ENCODE measurements at places on chromosomes 12 and 14.

DNA sequence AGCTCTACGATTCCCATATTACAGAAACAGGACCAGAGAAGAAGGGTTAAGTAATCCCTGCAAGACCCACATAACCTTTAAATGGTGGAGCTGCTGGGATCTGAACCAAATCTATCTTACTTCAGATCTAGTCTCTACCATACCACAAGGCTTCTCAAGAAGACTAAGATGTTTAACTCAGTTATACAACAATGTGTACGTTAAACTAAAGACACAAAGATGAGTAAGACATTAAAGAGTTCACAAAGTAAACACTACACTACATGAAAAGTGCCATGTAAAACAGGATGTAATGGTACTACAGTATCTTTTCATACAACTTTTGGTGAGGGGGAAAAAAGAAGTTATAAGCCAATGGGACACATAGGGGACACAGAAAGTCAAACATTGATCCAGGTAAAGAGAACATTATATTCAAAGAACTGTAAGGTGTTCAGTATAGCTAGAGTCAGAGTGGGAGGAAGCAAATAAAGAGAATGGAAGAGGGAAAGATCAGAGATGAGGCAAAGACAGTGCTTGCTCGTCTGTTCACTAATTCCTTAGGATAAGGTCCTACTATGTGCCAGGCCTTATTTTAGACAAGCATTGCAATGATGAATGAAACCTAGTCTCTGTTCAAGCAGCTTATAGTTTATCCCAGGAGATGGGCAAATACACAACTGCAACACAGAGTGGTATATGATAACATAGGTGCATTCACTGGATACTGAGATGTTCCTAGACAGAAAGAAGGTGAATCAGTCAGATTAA, 7.7 kb downstream of the TMED10 start:
- DNase-seq, result no peak

- DNase-seq, result peak; percentile 10
Measured at GRCh38 chr12:109393437-109394345, 46.0 kb downstream of the MYO1H start.

DNA sequence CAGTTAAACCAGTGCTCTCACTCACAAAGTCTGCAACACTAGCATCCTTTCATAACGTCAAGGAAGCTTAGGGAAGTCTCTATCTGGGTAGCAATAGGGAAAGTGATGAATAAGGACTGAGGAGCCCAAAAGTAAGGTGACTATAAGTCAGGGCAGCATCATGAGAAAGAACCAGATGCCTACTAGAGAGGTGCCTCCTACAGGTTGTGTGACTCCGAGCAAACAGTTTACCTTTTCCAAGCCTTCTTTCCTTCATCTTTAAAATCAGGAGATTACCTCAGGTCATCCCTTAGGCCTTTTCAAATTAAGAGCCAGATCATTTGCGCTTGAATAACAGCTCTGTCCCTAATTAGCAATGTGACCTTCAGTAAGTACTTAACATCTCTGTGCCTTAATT, 40.2 kb downstream of the RTN1 start:
- DNase-seq, result no peak

DNA sequence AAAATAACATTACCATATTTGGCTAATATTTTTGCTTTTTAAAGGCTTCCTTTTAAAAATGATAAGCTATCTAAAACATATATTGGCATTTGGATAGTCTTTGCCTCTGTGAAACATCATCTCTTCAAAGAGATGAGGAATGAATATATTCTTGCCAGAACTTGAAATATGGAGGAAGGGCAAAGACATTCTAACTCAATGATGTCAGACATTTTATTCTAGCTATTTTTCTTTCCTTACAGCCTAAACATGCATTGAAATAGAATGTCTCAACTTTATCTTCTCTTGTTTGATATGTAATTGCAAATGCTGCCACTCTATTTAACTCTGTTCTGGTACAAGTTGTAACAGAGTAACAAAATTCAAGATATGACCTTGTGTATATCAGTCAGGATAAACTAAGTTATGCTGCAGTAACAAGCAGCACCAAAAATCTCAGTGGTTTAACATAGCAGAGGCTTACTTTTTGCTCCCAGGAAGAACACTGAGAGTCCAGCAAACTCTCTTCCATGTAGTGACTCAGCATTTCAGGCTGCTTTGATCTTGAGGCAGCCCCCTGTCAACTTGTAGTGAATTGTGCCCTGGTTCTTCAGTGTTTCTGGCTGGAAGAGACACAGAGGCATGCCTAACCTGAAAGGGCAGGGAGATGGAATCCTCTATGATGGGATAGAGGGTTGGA, 11.0 kb downstream of the IRAK3 start:
- DNase-seq, result no peak

GRCh38 chr14:102187044-102187443, 47.3 kb downstream of the WDR20 start:
- DNase-seq, result no peak

DNA sequence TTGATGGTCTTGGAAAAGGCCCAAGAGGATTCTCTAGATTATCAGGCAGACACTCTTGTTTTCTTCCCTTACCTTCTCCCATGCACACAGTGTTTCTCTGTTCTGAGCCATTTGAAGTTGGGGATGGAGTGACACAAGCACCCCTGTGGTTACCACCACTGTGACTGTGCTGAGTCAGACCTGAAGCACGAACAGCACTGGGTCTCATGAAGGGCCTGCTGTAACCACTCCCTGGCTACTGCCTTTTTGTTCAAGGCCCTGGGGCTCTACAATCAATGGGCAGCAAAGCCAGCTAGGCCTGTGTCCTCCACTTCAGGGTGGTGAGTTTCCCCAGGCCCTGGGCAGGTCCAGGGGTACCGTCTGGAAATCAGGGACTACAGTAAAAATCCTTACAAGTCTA, 65.5 kb downstream of the TSPAN8 start:
- no peak for DNase-seq

GRCh38 chr14:102592763-102593060, 263 bp downstream of the RCOR1 start:
- DNase-seq, result no peak

DNA sequence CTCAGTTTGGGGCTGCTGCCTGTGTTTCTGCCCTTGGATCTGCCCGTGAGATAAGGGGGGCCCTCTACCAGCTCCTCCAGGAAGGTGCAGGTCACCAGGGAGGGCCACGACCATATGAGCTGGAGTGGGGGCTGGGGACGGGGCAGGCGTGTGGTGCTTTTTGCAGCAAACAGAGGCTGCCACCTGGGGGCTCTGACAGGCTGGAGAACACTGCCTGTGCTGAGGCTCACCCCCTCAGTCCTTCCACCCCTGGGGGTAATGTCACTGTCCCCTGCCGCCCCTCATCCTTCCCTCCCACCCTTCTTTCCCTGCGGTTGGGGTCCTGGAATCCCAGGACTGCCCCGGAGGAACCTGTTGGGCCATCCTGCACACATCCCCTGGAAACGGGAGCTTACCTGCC, 3.2 kb downstream of the PLD4 start:
- DNase-seq, result no peak

GRCh38 chr12:105192624-105193225, 43.2 kb downstream of the APPL2 start:
- DNase-seq, result no peak

DNA sequence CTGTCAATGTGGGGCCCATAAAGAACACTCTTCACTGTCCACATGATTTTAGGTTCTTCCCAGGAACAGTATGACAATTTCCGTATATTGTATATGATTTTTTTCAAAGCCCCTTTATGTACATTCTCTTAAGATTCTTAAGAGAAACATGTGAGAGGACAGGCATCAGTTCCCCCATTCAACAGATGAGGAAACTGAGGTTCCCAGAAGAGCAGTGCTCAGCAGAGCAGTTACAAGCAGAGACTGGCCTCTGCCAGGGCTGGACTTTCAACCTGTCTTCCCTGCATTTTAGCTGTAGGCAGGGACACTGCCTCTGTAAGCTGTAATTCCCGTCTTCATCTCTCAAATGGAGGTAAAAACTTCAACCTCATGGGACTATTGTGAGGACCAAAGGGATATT, 77.7 kb downstream of the RBM19 start:
- no peak for DNase-seq

- DNase-seq, result no peak
Measured at GRCh38 chr14:95460647-95461478, 55.6 kb downstream of the SYNE3 start.

DNA sequence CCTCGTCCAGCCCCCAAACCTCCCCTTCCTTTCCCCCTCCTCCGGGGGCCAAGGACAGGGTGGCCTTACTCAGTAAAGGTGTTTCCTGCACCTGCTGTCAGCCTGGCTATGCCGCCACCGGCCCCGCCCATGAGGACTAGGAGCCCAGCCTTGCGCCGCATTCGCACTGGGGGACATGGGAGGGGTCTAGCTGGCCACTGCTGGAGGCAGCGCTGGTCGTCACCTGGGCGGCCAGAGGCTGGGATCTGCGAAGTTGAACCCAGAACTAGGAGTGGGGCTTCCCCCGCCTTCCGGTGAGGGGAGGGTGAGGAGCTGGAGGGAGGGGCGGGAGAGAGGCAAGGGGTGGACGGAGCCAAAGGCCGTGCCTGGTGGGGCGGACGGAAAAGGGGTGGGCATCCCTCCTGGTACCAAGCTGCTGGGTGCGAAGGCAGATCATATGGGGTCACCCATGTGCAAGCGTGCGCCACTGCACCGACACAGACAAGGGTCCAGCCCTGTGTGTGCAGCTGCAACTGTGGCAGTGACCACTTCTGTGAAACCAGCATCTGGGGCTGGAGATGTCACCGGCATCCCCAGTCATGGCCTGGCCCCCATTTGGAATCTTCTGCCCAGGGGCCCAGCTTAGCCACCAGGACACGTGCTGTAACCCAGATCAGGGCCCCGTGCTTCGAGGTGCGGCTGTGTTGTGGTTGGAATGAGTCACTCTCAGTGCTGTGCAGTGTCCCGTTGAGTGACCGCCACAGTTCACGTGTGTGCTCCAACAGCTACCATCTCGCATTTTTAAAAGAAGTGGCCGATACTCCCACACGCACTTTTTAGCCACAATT, 8.5 kb downstream of the AMN start:
- DNase-seq, result no peak

DNA sequence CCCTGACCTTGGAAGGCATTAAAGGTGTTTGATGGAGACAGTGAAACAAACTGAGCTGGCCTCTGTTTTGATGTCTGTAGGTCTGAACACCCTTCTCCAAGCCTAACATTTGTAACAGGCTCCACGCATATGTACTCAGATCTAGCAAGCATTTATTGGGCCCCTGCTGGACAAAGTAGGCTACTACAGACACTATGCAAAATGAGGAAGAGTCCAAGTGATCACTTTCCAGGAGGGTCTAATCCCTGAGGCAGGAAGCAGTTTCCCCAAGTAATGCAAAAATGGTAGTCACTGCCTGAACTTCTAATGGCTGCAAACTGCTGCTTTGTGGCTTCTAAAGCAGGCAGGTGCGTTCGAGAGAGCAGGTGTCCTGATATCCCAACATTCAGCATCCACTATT, 405.8 kb downstream of the MED13L start:
- peak; percentile 70 for DNase-seq

DNA sequence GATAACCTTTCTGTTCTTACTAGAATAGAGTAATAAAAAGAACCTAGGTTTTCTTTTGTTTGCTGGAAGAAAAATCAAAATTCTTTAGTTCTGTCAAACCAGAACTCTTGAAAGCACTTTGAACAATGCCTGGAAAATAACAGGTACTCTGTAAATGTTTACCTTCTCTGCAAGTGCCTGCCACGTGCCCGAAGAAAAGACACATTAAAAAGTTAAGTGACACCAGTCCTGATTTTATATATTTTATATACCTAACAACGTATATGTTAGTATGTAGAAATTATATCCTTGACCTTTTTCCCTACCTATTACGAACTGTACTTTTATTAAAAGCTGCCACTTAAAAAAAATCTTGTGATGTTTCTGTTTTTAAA, 976 bp downstream of the THAP2 start:
- no peak for DNase-seq

DNA sequence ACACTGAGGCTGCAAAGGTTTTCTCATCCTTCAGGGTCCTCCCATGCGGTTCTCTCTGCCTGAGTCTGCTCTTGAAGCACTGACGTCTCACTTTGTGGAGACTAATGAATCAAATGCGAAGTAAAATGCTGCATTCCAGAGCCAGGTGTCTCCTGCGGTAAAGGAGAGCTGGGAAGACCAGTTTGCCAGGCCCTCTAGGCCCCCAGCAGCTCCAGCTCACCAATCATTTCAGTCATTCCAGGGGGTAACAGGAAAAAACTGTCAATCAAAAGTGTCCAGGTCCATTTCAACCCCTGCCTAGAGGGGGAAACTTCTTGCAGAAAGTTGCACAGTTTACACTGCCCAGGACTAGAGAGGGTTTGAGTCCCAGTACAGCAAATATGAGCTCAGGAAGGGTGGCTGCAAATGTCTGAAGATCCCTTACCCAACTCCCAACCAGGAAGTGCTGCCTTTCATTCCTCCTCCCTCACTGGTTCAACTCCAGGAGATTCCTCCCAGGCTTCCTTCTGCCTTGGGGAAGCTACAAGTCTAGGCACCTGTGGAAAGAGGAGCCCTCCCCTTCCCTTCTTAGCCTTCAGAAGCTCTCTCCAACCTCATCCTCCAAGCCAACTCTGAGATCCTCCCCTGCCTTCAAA, 2.7 kb upstream of the NXPH4 start:
- DNase-seq, result no peak

DNA sequence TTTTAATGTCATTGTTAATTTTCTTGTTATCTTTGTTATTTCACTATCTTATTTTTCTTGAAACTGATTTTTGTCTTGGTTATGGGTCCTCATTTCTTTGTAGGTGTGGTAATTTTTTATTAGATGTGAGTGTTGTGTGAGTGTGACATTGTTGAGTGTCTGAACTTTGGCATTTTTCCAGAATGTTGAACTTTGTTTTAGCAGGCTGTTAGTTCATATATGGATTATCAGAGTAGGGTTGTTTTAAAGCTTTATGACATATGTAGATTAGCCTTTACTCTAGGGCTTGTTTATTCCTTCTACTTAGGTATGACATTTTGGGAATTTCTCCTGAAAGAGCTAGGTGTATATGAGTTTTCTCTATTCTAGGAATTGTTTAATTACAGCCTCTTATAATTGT, 103.9 kb downstream of the ARID2 start:
- no peak for DNase-seq

DNA sequence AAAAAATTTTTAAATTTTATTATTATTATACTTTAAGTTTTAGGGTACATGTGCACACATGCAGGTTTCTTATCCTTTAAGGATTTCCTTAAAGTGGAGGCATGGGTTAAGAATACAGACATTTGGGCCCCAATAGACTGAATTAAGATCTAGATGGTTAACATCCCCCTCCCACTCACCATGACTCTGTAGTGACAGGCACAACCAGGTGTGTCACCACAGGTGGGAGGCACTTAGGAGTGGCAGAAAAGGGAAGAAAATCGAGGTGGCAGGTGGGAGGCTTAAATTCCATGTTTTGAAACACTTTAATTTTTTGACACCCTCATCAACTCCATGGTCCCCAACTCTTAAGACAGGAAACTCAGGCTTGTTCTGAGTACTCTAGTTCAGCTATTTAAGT, 37.6 kb upstream of the GRIP1 start:
- DNase-seq, result no peak
